ENCODE measurements at places on chromosomes 5 and 9.

DNA sequence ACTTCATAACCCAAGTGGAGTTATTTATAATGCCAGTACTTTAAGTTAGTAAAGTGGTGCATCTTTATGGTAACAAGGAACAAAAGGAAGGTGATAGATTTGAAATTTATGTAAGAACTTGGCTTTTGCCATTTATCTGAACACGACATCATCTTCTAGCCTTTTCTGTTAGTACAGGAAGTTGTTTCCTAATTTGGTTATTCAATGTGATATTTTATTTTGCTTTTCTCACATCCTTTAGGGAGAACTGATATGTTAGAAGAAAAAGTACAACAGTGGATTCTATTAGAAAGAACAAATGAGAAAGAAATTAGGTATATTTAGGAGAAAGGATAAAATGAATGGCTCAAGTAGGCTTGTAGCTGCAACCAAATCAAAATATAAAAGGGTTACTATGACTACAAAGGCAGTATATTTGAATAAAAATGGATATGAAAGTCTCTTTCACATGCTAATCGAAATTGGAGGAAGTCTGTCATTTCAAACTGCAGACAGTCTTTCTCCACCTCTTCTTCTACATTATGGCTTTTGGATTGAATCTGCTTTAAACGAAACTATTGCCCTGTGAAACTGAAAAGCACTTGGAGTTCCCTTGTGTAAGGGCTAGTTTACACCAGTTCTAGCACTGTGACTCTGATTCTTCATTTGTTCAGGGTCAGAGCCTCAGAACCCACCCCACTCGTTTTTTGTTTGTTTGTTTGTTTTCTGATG lies 18.5 kb upstream of the SLC24A2 start:
- DNase-seq, result no peak

- DNase-seq, result no peak
Observed at GRCh38 chr5:171483551-171484135, 64.2 kb downstream of the FGF18 start.

DNA sequence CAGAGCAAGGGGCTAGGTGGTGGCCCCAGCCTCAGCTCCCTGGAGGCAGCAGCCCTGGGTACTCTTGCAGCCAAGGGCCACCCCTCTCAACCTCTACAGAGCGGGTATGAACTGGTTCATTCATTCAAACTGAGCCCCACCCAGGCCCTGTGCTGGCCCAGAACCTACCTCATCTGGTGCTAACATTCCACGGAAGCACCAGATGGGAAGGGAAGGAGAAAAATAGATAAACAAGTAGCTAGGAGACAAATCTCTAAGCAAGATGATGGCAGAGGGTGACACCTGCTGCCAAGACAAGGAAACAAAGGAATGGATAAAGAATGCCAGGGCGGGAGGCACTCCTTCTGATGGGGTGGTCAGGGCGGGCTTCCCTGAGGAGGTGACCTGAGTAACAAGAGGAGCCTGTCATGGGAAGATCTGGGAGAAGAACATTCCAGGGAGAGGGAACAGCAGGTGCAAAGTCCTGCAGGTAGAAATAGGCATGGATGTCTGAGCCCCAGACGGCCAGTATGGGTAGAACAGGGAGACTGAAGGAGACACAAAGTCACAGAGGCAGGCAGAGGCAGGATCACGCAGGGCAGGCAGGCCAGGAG lies 6.1 kb downstream of the ST6GALNAC4 start:
- DNase-seq, result no peak

GRCh38 chr9:98327249-98327561 lies 71.8 kb upstream of the TBC1D2 start:
- no peak for DNase-seq

- no peak for DNase-seq
Observed at GRCh38 chr5:180830253-180831138, 27.9 kb upstream of the MGAT1 start.

GRCh38 chr9:115202960-115203751 lies 85.2 kb upstream of the TNC start:
- DNase-seq, result no peak

- no peak for DNase-seq
Observed at GRCh38 chr9:107949061-107949460, 459.5 kb upstream of the KLF4 start.

DNA sequence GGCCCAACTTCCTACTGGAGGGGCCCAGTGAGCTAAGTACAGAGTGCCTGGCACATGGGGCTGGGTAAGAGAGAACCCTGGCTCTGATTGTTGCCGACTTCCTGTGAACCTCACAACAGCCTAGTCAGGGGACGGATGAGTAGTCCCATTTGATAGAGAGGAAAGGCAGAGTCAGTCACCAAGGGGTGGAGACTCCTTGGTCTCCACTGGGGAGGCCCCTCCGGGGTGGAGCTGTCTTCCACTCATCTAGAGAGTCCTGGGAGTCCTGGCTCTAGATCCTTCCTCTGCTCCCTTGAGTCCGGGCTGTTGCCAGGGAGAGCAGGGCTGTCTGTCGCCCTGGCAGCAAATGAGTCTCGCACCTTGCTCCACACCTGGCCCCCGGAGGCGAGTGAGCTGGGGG lies 8.0 kb downstream of the GRK6 start:
- DNase-seq, result no peak

DNA sequence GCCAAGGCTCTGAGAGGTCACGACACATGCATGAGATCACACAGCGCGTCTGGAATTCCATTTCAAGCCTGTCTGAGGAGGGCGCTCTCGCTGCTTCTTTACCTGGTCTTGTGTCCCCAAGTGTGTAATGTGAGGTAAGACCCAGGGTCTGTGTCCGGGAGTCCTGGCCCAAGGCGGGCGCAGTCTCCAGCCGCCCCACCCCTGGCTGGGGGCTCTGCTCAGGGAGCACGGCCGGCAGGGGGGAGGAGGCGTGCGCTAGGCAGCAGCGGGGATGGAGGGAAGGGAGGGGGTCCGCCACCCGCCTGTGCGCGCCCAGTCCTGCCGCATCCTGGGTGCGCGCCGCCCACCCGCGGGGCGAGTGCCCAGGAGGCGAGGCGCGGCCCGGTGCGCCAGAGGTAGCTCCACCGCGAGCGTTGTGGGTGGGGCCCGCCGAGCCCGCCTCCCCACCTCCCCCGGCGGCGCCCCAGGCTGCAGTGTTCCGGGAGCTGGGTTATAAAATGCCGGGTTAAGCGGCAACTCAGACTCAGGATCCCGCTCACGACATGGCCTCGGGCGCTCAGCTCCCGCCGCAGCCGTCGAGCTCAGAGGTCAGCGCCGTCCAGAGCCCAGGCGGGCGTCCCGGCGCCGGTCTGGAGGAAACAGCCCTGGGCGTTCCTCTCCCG lies at the start of gene CCNI2:
TSS of gene CCNI2 (plus strand) at position 473 of the 662 bp plus-strand sequence. CDS start at position 543, 70 bp downstream.
- DNase-seq, result no peak

DNA sequence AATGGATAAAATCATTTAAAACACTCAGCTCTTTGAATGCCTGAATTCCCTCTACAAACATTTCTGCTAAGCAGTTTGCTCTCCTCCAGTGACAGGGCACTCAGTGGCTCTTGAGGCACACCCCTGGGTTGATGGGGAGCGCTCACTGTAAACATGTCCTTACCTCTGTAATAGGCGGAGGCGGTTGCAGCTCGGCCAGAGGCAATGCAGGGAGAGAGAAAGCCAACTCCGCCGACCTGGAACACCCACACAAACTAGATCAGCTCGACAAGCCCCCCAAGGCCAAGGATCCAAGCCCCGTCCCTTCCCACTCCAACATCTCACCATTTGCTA lies 329 bp downstream of the CDC23 start:
- no peak for DNase-seq

GRCh38 chr5:65858316-65858715 lies 68.1 kb upstream of the ERBIN start:
- DNase-seq, result no peak

- DNase-seq, result no peak
Observed at GRCh38 chr9:106531491-106531890, 331.5 kb upstream of the ZNF462 start.

GRCh38 chr9:88049677-88050307 lies 75.5 kb upstream of the CDK20 start:
- no peak for DNase-seq

DNA sequence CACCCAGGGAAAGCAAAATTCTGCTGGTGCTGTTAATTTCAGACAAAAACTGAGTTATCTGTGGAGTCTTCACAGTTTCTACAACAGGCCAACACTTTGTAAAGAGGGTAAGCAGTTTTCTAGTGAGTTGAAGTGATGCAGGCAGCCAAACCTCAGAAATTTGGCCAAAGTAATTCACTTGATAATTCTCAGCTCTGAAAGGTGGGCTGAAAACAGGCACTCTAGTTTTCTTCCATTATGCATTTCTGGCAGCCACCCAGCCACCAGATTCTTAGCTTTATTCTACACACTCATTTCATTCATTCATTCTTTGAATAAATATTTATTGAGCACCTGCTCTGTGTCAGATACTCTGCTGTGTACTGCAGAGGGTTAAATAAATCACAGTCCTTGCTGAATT lies 184.2 kb downstream of the RAB3C start:
- DNase-seq, result no peak

- DNase-seq, result peak; percentile 7
Observed at GRCh38 chr5:63963080-63963735, 963 bp upstream of the HTR1A start.

GRCh38 chr5:141051521-141051866 lies 320 bp downstream of the PCDHB1 start:
- no peak for DNase-seq

GRCh38 chr9:10910779-10911178 lies 298.0 kb upstream of the PTPRD start:
- no peak for DNase-seq

DNA sequence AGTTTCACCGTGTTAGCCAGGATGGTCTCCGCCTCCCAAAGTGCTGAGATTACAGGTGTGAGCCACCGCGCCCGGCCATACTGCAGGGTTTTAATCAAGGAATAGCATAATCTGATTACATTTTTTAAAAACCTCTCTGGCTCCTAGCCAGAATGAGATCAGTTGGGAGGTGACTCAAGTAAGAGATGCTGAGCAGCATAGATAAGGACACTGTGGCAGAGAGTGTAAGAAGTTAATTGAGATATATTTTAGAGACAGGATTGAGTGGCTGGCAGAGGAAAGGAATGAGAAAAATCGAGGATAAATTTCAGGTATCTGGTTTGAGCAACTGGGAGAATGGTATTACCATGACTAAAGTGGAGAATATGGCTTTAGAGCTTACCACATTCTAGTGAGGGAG lies 7.3 kb upstream of the RIGI start:
- DNase-seq, result no peak

- peak; percentile 11 for DNase-seq
Observed at GRCh38 chr5:144142139-144142823, 28.2 kb downstream of the YIPF5 start.

DNA sequence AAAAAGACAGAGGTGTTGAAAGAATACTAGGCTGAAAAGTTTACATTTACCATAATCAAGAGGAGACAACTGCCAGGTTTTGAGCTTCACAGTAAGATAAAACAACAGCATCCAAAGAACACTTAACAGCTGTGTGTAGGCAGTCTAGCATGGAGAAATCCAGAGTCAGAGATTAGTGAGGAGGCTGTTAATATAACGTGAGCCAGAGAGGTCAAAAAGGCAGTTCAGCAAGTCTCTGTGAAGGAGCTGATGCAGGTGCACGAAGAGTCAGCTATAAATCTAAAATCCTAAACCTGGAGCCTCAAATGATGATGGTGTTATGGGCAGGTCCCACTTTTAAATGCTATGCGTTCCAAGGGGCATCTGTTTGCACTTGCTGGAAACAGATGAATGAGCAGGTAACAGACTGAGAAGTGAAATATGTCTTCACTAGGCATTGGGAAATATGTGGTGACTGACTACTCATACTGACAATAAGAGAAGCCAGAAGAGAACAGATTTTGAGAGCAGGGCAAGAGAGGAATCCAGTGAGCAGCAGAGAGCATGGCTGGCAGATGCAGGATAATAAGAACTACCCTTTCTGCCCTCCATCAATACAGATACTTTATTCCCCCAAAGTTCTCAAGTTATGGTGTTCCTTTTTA lies 8.7 kb downstream of the APTX start:
- DNase-seq, result no peak

GRCh38 chr5:172683645-172684471 lies 42.8 kb downstream of the NEURL1B start:
- no peak for DNase-seq

DNA sequence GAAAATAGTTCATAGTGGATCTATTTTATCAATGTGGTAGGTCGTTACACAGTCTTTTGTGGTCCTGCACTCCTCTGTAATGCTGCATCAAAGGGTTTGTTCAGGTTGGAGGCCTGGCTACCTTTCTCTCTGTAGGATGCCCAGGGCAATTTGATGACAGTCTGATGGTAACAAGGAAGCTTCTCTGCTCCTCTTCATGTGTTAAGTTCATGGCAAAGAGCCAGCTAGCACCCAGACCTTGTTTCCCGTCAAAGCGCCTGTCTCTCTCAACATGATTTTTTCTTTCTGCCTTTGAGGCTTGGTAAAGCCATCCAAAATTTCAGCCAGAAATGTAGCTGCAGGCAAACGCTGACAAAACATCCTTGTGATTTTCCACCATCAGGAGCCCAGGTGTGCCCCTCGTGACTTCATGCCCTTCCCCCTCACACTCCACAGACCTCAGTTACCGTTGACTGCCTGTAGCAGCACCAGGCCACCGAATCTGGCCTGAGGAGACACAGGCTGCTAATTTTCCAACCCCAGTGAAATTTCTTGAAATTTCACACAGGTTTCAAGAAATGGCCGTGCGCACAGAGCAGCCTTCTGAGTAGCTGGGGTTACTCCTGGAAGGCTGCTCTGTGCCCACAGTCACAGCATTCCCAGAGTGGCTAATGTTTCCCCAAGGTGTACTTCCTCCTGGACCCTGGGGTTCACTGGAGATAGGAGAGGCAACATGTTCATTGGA lies 292.7 kb downstream of the CWC27 start:
- no peak for DNase-seq

DNA sequence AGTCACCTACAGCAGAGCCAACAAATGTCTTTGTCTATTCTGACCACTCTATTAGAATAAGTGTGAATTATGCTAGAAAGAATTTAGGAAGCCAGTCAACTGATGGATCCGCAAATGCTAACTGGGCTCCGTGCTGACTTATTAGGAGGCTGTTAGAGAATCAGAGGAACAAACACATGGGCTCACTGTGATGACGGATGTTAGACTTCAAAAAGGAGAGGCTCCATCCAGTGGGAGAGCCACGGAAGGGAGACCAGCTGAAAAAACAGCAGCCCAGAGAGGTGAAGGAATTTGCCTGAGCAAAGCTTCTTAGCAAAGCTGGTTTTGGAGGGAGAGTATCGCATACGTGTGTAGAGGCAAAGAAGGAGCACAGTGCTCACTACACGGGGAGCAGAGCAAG lies 5.8 kb upstream of the TGFBI start:
- no peak for DNase-seq

- no peak for DNase-seq
Observed at GRCh38 chr5:40480392-40480791, 199.3 kb upstream of the PTGER4 start.

DNA sequence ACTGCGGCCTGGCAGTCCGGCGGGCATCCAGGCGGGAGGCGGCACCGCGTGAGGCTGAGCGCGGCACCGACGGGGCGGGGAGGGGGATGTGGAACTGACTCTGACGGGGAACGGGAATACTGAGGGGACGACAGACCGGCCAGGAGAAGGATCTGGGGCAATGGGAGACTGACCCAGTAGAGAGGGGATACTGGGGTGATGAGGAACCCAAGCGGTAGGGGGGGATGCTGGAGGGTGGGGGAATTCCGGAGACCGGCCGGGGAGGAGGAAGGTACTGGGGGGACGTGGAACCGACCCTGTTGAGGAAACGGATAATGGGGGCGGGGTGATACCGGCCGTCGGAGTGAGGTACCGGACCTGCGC lies 423 bp downstream of the IPPK start:
- no peak for DNase-seq

Measured in HS-27A (cell line).